ENCODE measurements at places on chromosomes 11 and 22. TPM values are rescaled to one million over a fixed set of nuclear protein-coding genes. Genes with fewer than 3 reads are reported as not detected.

Gene SCGB1C1
- not detected for total RNA-seq

Gene POLR2F
- 24.7 TPM for total RNA-seq

DNA sequence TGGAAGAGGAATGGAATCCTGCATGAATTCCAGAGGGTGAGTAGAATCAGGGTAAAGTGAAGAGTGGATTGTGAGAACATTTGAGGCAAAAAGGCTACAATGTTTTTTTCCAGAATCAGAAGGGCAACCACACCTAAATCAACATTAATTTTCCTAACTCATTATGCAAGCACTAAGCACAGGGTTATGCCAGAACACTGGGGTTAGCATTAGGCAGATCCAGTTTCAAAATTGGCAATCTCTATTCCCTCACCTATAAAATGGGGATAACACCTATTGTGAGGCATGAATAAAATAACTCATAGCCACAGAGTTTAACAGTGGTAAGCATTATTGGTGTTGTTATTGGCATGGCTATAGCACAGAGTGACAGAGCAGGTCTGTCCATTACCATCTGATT is 378.6 kb upstream of the FAT3 start:
- DNase-seq = no peak

GRCh38 chr11:91871791-91872190 is 352.8 kb upstream of the FAT3 start:
- DNase-seq = no peak

DNA sequence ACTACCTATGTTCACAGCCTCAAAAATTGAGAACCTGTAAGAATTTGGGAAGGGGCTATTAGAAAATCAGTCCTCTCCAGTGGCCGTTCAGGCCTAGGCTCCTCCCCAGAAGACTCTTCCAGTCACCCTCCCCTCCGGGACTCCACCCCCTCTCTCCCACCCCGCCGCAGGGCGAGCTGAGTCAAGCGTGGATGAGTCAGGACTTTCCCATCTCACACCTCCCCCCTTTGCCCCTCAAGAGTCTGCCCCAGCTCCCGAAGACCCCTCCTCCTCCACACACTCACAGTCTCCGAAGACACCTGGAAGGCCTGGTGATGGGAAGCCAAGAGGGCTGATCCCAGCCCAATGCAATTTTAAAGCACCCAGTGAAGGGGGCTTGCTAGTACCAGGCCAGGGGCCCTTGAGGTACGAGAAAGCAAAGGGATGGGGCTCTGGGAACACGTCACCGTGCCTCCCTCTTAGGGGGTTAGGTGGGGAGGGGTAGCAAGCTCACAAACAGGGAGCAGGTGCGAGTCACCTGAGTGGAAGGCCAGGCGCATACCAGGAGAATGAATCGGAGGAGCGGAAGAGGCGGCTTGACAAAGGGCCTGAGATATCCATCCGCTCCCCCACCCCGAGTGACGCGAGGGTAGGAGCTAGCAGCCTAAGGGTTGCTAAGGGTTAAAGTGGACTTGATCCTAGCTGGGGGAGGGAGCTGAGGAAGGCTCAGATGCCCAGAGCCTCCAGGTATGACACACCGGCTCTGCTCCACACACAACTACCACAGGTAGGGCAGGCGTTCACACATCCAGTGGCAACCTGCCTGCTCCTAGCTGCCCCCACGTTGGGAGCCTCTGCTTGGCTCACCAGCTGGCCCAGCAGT is 13.6 kb downstream of the BCL9L start:
- peak; percentile 79 for DNase-seq

DNA sequence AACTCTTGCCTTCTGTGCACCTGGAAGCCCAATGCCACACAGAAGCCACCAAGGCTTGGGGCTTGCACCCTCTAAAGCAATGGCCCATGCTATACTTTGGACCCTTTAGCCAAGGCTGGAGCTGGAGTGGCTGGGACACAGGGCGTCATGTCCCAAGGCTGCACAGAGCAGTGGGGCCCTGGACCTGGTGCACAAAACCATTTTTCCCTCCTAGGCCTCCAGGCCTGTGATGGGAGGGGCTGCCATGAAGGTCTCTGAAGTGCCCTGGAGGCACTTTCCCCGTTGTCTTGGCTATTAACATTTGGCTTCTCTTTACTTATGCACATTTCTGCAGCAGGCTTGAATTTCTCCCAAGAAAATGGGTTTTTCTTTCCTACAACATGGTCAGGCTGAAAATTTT is 20.6 kb upstream of the TMEM45B start:
- DNase-seq = no peak

- DNase-seq = no peak
Measured at GRCh38 chr11:7590529-7590928, 76.7 kb downstream of the PPFIBP2 start.

GRCh38 chr11:33557201-33557600 is 143.4 kb downstream of the C11orf91 start:
- DNase-seq = no peak

DNA sequence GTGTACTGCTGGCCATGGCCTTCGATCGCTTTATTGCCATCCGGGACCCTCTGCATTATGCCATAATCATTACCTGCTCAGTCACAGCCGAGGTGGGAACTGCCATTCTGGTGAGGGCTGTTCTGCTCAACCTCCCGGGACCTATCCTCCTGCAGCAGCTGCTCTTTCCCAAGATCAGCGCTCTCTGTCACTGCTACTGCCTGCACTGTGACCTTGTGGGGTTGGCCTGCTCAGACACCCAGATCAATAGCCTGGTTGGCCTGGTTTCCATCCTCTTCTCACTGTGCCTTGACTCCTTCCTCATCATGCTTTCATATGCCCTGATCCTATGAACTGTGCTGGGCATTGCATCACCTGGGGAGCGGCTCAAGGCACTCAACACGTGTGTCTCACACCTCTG is 24.9 kb upstream of the TRIM21 start:
- DNase-seq = no peak

GRCh38 chr11:61841636-61842527 is 13.8 kb downstream of the FADS2 start:
- DNase-seq = no peak

GRCh38 chr11:94961255-94961654 is 12.1 kb downstream of the CWC15 start:
- DNase-seq = no peak

DNA sequence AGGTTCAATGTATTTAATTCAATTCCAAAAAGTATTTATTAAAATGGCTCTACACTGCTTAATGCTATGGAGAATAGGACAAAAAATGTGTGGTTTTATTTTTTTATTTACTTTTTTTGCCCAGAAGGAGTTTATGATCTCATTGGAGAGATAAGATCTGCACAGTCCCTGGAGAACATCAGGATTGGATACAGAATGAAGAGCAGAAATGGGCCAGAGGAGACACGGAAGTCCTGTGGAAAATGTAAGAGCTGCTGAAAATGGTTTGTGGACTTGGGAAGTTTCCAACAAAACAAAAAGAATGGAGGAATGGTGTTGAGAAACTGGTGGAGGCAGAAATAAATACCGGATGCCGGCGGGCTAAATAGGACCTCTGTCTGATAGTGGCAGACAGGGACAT is 554.6 kb downstream of the OPCML start:
- DNase-seq = no peak

DNA sequence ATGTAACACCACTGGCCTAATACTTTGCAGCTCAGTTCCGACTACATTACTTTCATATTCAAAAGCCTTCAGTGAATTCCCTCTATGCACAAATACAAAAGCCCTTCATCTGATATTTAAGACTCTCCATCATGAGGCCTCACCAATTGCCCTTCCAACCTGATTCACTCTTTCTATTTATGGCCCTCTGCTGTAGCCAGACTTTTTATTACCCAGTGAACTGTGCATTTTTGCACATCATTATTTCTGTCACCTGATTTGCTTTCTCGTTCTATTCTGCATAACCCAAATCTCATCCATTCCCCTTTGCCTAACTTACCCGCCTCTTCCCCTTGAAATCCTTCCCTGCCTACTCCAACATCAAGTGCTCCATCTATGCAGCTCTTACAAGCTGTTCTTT is 78.3 kb downstream of the BBOX1 start:
- DNase-seq = no peak

DNA sequence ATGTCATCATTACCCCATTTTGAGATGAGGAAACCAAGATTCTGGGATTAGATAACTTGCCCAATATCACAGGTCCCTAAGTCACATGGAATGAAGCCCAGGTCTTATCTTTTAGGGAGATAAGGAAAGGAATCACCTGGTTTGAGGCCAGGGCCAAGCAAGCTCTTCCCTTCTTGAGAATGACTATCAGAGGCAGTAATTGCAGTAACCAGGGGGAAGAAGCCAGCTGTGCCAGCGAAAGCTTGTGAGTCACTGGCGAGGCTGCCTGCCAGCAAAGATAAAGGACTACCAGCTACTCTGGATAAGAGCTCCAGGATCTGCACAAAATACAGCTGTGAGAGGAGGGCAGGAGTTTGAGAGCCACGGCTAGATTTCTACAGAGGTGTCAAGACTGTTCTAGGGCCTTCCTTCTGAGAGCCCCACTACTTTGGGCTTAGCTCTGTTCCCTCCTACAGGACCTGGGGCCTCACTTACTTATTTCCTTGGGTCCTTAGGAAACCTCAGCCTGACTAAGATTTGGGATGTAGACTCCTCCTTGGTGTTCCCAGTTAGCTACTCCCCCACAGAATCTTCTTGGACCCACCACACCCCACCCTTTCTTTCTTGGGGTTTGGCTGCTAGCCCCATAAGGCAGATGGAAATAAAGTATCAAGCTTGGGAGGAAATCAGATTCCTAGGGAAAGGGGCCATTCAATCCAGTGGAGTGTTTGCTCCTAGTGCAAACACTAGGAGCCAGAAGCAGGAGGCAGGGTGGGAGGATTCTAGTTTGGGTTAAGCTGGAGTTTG is 9.7 kb upstream of the CCKBR start:
- peak; percentile 57 for DNase-seq

GRCh38 chr11:112453601-112454577 is 193.2 kb upstream of the PLET1 start:
- no peak for DNase-seq
